Bronchial epithelial cell (primary cell): ENCODE measurements at places on chromosomes 1 and 21. TPM values are rescaled to one million over a fixed set of nuclear protein-coding genes. Genes with fewer than 3 reads are reported as not detected.

GRCh38 chr1:158020886-158021620, 27.6 kb downstream of the KIRREL1 start:
- DNase-seq: no peak

GRCh38 chr1:203675596-203676347, 49.1 kb downstream of the ATP2B4 start:
- no peak for DNase-seq

- DNase-seq: peak; percentile 34
Observed at GRCh38 chr1:53949023-53949990, 3.2 kb downstream of the LRRC42 start.

GRCh38 chr1:1260843-1261560, 12.7 kb downstream of the UBE2J2 start:
- DNase-seq: no peak

DNA sequence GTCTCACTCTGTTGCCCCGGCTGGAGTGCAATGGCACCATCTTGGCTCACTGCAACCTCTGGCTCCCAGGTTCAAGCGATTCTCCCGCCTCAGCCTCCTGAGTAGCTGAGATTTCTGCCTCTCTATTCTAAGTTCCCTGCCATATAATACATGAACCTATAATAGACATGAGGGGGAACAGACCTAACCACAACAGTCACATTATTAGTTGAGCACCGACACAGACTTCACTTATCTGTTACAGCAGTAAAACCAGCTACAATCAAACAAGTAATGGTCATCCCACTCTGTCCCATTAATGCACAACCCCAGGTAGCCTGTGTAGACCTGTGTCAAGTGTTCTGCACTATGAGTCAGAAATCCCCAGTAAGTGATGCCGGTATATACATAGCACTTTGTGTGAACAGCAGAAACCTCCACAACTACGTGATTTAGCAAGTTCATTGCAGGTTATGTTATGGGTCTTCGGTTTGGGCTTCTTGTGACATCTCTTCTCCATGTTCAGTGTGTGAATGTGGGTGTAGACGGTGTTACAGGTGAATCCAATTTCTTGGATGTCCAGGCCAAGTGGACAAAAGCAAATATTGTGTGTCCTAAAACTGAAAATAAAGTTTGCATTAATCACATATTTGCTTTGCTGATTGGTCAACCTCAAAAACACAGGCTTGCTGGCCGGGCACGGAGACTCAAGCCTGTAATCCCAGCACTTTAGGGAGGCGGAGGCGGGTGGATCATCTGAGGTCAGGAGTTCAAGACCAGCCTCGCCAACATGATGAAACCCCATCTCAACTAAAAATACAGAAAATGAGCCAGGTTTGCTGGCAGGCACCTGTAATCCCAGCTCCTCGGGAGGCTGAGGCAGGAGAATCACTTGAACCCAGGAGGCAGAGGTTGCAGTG, 3.6 kb downstream of the MMACHC start:
- no peak for DNase-seq

FCRL6 gene
- 0.13 TPM in 1 of 2 replicates, not detected in the other for total RNA-seq

C8B gene
- not detected in 2 replicates for total RNA-seq
